CD4-positive, alpha-beta memory T cell (primary cell): ENCODE measurements at places on chromosomes 7 and 10. TPM values are rescaled to one million over a fixed set of nuclear protein-coding genes. Genes with fewer than 3 reads are reported as not detected.

NFE2L3 gene
- 7.5 TPM for total RNA-seq

DNA sequence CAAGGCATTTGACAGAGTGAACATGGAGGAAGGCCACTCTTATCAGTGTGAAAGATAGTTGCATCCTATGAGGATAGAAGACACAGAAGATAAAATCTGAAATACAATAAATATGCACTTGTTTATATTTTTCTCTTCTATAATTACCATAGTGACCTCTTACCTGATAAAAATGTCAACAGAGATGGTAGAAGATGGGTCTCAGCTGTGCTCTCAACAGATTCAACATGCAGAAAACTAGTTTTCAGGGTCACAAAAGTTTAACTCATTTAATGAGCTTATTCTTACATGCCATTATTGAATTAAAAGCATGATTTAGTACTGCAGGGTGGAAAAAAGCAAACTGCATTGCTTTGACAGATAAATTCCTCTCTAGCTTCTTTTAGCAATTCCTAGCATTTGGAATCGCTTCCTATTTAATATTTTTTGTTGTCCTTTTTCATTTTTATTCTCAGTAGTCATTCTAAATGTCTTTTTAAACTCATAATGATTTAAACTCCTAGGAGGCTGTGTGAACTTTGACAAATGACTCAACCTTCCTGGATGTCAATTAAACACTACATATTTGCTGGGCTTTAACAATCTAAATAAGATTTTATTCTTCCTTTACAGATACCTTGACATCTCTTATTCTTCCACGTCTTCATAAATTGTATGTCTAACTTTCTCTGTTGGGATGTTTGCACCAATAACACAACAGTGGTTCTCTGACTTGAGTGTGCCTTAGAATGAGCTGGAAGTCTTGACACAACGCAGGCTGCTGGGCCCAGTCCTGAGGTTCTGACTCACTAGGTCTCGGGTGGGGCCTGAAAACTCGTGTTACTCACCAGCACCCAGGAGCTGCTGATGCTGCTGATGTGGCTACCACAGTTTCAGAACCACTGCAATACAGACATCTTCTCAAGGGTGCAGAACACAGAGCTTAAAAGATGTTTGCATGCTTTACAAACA is 565.5 kb upstream of the IGFBP3 start:
- H3K27ac ChIP-seq, result no peak overlapping the region
- no peaks in the 10 kb centered on the region for H3K36me3 ChIP-seq
- no peaks in the 10 kb centered on the region for H3K4me1 ChIP-seq

DNA sequence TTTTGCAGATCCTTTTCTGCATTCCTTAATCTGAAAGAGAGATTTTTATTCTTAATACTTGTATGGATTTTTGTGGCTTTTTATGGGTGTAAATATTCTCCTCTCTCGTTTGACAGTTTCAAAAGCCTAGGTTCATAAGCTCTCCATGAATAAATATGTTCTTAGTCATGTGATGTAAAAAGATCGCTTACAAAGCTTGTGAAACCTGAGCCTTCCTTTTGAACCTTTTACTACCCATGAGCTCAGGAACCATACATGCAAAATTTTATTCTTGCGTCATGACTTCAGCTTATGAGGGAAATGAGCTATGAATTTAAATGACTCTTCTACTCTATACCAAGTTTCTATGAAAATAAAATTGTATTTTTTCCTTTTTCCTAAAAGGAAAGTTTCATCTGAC is 98.7 kb downstream of the POLL start:
- no peaks in the 10 kb centered on the region for H3K36me3 ChIP-seq
- H3K27me3 ChIP-seq, result no peaks in the 10 kb centered on the region
- no peak overlapping the region for H3K4me3 ChIP-seq
- no peak for DNase-seq

FAM20C gene
- total RNA-seq, result 7.8 TPM

MYL10 gene
- total RNA-seq, result not detected

TMEM176A gene
- 1.1 TPM for total RNA-seq

EEF1AKMT2 gene
- 20.0 TPM for total RNA-seq

- no peaks in the 10 kb centered on the region for H3K27me3 ChIP-seq
- no peaks in the 10 kb centered on the region for H3K4me1 ChIP-seq
- H3K27ac ChIP-seq, result no peak overlapping the region
- no peak overlapping the region for H3K4me3 ChIP-seq
- DNase-seq, result no peak
- H3K36me3 ChIP-seq, result no peaks in the 10 kb centered on the region
Observed at GRCh38 chr10:130495891-130496636, 359.9 kb downstream of the GLRX3 start.

- no peaks in the 10 kb centered on the region for H3K27me3 ChIP-seq
- H3K27ac ChIP-seq, result no peak overlapping the region
- peaks cover 54% of the 10 kb centered on the region for H3K4me1 ChIP-seq
- no peak overlapping the region for H3K4me3 ChIP-seq
- no peak for DNase-seq
Observed at GRCh38 chr7:106862317-106863089, 2.6 kb upstream of the PIK3CG start.

PIP gene
- total RNA-seq, result not detected

DNA sequence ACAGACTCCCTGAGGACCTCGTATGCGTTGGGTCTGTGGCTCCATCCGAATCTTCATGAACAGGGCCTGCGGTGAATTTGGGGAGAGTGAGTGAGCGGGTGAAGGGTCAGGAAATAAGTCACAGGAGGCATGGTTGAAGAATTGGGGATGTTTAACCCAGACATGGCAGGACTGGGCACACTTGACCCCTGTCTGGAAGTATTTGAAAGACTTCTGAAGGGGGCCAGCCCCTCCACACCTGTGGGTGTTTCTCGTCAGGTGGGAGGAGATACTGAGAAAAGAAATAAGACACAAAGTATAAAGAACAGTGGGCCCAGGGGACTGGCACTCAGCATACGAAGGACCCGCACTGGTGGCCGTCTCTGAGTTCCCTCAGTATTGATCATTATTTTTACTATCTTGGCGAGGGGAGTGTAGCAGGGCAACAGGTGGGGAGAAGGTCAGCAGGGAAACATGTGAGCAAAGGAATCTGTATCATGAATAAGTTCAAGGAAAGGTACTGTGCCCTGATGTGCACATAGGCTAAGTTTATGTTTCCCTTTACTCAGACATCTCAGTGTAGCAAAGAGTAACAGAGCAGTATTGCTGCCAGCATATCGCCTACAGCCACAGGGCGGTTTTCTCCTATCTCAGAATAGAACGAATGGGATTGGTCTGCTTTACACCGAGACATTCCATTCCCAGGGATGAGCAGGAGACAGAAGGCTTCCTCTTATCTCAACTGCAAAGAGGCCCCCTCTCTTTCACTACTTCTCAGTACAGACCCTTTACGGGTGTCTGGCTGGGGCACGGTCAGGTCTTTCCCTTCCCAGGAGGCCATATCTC is 38.2 kb upstream of the PFKFB3 start:
- peak overlapping the region; percentile 84 for H3K4me3 ChIP-seq
- H3K36me3 ChIP-seq, result peaks cover 9% of the 10 kb centered on the region
- peaks cover 63% of the 10 kb centered on the region for H3K4me1 ChIP-seq
- H3K27ac ChIP-seq, result peak overlapping the region; percentile 89
- H3K27me3 ChIP-seq, result no peaks in the 10 kb centered on the region
- DNase-seq, result no peak

GRCh38 chr7:14021069-14021468 is 31.6 kb upstream of the ETV1 start:
- no peak for DNase-seq
- H3K36me3 ChIP-seq, result no peaks in the 10 kb centered on the region
- no peaks in the 10 kb centered on the region for H3K4me1 ChIP-seq

DNA sequence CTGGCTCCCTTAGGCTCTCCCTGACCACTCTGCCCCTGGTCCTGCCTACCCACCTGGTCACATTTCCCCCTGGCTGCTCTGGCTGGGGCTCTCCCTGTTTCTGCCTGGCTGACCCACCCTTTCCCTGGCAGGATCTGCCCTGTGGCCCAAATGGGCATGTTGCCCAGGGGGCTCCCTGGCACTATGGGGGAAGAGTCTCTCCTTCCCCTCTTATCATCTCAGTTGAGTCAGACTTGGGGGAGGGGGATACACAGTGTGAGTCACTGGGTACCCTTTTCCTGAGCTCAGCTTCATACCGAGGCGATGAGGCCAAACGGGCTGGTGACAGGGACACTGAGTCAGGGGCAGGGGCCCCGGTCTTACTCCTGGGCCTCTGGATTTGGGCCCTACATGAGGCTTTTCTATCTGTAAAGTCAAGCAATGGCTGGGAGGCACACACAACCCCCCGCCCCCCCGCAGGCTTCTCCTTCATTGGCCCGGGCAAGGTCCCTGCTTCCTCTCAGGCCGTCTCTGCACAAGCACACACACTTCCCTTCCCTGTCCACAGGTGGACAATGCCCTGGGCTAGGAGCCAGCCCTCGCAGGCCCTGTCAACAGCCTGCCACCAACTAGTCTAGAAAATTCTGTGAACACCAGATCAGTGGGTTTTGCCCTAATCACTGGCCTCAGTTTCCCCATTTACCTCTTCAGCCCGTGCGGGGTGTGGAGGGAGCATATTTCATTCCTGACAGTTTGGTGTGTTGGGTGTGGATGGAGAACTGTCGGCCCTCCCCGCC is 627 bp upstream of the FLNC start:
- no peak overlapping the region for H3K27ac ChIP-seq
- DNase-seq, result no peak
- H3K4me1 ChIP-seq, result peaks cover 19% of the 10 kb centered on the region
- peaks cover 13% of the 10 kb centered on the region for H3K27me3 ChIP-seq

DNA sequence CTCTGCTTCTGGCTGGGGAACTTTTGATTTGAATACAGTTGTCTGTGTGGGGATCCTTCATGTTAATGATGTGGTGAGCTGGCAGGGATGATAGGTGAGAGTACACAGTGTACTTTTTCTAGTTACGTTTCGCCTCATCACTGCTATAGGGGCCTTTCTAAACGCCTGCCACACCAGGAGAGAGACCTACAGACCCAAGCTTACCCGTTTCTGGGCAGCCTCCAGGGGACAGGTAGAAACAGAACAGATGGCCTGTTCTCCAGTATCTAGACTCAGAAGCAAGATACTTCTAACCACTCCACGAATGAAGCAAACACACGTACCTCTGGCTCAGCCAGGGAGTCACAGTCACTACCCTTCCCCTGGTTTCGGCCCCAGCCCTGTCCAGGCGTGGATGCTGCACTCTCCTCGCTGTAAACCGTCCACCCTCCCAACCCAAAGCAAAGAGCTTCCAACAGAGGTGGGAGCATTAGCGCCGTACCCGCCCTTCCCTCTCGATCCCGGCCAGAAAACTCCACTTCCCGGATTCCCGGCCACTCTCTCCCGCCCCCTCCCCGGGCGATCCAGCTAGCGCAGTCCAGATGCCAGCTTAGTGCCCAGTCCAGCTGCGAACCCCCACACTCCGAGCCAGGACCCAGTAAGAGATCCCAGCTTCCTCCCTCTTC is 1.2 kb downstream of the CCDC6 start:
- no peaks in the 10 kb centered on the region for H3K27me3 ChIP-seq
- no peak for DNase-seq
- H3K4me3 ChIP-seq, result peak overlapping the region; percentile 80
- no peaks in the 10 kb centered on the region for H3K36me3 ChIP-seq
- peak overlapping the region; percentile 77 for H3K27ac ChIP-seq
- H3K4me1 ChIP-seq, result peaks cover 57% of the 10 kb centered on the region

DNA sequence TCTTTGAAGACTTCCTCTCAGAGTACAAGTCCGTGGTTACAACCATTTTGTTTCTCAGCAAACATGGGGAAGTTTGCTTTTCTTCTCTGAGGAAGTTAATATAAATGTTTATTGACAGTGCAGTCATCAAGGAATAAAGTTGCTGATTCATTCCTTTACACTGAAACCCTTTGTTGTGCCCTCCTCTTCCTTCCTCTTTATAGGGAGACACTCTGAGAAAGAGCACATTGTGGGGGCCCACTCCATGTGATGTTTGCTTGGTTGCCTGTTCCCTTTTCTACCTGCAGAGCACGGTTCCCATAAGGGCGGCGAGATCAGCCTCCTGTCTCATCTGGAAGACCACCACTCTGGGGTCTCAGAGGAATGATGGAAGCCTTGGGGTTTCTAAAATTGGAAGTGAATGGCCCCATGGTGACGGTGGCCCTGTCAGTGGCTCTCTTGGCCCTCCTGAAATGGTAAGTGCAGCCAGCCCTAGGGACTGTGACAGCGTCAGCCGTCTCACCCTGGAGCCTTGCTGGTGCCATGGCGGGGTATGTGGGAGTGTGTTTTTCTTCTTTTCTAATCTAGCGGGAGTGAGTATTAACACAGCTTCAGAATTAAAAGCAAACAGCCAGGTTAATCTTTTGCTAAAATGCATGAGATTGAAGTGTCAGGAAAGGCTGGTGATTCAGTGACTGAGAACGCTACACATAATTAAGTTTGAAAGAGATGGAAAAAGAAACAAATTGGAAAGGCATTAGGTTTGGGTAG is at the start of gene TBXAS1:
TSS of gene TBXAS1 (plus strand) at position 240 of the 750 bp plus-strand sequence. CDS start at position 367, 127 bp downstream.
- no peaks in the 10 kb centered on the region for H3K36me3 ChIP-seq
- peak within 1 kb of the TSS; percentile 18 for H3K4me3 ChIP-seq
- H3K4me1 ChIP-seq, result peaks cover 28% of the 10 kb centered on the region
- peak within 1 kb of the TSS; percentile 36 for H3K27ac ChIP-seq

HOXA1 gene
- 0.73 TPM for total RNA-seq

DNA sequence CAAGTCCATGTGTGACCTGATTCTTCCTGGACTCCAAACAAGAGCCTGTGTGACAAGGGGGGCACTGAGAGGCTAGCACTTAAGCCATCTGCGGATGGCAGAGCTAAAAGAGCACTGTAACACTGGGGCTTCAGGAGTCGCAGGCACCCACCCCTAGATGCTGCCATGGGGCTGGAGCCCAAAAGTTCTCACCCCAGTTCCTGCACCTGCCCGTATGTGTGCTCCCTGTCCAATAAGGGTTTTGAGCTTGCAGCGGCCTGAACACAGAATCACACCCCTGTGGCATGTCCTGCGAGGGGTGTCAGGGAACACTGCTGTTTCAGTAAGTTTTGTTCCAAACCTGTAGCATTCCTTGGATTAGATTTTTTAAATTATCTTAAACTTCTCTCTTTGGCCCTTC is 53.2 kb upstream of the GPR37 start:
- H3K36me3 ChIP-seq, result no peaks in the 10 kb centered on the region
- no peaks in the 10 kb centered on the region for H3K27me3 ChIP-seq
- no peak overlapping the region for H3K27ac ChIP-seq

TCTN3 gene
- 22.2 TPM for total RNA-seq

GRCh38 chr7:24290004-24290641 is 6.1 kb downstream of the NPY start:
- peak; percentile 29 for DNase-seq
- no peak overlapping the region for H3K27ac ChIP-seq
- peaks cover 13% of the 10 kb centered on the region for H3K4me1 ChIP-seq
- H3K27me3 ChIP-seq, result peaks cover 7% of the 10 kb centered on the region
- no peak overlapping the region for H3K4me3 ChIP-seq

FAM25G gene
- total RNA-seq, result not detected

DNA sequence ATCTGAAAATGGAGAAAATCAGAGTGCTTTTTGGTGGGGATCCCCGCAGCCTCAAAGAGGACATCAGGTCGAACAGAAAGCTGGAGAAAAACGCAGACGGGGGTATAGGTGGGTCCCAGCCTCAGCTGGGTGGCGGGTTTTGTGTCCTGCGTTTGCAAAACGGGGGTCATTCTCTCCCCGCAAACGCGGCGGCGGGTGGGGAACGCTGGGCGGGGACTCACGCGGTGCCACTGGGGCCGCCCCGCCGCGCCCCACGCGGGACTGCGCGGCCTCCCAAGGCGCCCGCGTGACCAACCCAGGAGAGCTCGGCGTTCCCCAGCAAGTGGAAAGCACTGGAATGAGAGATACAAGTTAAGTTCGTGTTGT is 806 bp upstream of the VIPR2 start:
- H3K27me3 ChIP-seq, result peaks cover 23% of the 10 kb centered on the region
- no peak for DNase-seq
- H3K27ac ChIP-seq, result no peak overlapping the region
- H3K36me3 ChIP-seq, result no peaks in the 10 kb centered on the region
- peaks cover 9% of the 10 kb centered on the region for H3K4me1 ChIP-seq
